H9 (cell line): ENCODE measurements at places on chromosomes 5 and 9. TPM values are rescaled to one million over a fixed set of nuclear protein-coding genes. Genes with fewer than 3 reads are reported as not detected.

Gene CD14
- total RNA-seq, result 0.13 TPM in 1 of 2 replicates, not detected in the other

Gene WDR38
- total RNA-seq, result not detected in 2 replicates

Gene OR13C8
- not detected in 2 replicates for total RNA-seq

Gene GDNF
- total RNA-seq, result not detected in 2 replicates

Gene PLGRKT
- 19.6 and 22.6 TPM in 2 replicates for total RNA-seq

Gene SHB
- 13.8 and 14.6 TPM in 2 replicates for total RNA-seq

Gene ARSI
- total RNA-seq, result 1.3 and 1.7 TPM in 2 replicates

Gene BTNL3
- not detected in 2 replicates for total RNA-seq

Gene ADAMTSL2
- total RNA-seq, result 0.61 and 0.86 TPM in 2 replicates

- no peak for DNase-seq
Measured at GRCh38 chr9:135187365-135187764, 99.9 kb downstream of the OLFM1 start.

DNA sequence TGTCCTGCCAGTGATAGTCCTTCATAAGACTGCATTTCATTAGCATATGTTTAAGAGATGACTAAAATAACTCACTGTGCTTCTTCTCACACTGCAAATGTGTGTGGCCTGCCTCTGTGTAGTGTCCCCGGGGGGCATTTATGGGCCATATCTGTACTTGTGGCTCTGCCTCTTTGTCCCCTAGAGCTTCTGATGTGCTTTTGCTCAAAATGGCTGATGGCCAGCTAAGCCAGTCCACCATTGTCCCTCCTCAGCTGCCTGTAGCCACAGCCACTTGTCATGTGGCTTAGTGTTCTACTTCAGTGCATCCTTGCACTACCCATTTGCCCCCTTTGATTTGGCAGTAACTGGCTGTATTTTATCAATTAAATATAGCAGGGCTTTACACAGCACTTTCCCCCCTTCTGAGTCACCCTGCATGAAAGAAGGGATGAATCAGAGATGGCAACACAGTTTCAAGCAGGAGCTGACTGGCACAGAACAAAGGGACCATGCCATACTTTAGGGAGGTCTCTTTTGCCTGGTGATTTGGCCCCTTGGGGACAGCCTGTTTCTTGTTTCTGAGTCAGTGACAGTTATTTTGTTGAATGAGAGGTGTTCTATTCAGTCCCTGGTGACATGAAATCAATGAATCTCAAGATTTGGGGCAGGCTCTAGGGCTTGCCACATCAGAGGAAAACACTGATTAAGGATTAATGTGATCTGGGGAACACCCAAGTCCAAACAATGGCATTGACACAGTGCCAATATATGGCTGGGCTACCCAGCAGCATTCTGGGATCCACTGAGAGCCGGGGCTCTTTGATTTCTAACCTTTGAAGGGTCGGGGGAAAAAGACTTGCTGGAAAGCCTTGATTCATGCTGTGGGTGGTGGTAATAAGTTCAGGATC lies 245.5 kb downstream of the SMARCA2 start:
- DNase-seq, result no peak

- DNase-seq, result peak; percentile 10
Measured at GRCh38 chr9:69131682-69132081, 42.4 kb upstream of the TJP2 start.

GRCh38 chr9:135695642-135696041 lies 3.6 kb downstream of the SOHLH1 start:
- no peak for DNase-seq

DNA sequence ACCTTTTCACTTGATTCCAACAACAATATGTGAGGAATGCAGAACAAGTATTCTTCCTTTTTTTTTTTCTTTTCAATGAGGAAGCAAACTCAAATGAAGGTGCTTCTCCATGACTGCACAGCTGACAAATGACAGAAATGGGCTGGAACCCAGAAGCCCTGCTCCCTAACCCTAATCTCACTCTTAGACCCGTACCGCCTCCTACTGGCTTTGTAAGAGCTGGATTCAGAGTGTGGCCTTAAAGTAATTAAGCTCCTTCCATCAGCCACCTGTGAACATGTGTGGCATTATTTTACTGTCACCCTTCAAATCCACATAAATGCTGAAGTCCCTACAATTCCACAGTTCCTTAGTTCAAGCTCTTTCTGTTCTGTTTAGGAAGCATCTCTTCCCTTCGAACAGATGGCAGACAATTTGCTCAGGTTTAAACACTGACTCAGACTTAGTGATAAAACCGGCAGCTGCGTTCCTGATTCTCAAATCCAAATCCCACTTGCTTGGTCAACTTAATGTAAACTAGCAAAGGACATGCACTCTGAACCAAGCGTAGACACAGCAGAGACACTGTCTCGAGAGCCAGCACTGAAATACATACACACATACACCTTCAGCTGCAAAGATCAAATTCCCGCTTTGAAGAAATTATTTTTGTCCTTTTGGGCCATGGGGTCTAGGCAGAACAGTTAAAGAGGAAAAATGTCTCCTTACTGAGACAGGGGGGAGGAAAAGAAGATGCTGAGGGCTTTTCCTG lies 316.7 kb upstream of the TLE4 start:
- DNase-seq, result peak; percentile 44

DNA sequence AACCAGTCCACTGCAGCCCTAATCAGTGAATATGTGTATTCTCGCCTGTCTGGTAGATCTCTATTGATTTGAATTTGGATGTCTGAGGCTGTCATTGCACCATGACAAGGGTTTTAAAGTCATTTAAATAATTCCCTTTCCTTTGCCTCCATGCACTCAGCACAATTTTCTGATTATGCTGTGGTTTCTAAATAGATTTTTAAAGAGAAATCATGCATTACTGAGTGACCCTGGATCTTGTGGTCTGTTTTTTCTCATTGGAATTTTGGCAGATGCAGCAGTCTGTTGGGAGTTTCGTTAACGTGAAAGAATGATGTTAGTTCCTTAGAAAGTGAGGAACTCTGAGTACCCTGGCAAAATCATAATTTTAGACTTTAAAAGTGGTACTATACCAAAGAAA lies 396.0 kb downstream of the LRRC70 start:
- DNase-seq, result no peak

DNA sequence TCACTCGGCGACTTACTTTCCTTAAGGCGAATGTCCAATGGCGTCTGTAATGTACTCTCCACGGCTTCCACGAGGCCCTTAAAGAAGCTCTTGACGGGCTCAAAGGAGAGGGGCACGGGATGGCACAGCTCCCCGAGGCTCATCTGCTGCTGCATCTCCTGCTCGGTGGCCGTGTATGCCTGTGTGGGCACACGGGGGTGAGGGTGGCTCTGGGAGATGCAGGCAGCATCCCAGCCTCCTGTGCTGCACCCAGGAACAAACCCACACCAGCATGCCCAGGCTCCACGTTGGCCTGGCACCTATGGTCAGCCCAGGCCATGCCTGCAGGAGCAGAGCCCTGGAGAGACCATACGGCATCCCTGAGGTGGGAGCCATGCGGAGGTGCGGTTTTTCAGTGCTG lies 24.2 kb downstream of the TRIM14 start:
- DNase-seq, result no peak

GRCh38 chr5:149526845-149527590 lies 24.2 kb downstream of the CSNK1A1 start:
- no peak for DNase-seq

- peak; percentile 75 for DNase-seq
Measured at GRCh38 chr9:97271292-97271691, 36.2 kb upstream of the CCDC180 start.

GRCh38 chr9:129888293-129889121 lies 53.2 kb downstream of the USP20 start:
- no peak for DNase-seq

- DNase-seq, result no peak
Measured at GRCh38 chr5:181217803-181218062, 5.3 kb upstream of the TRIM41 start.

GRCh38 chr5:51684794-51685355 lies 301.6 kb downstream of the ISL1 start:
- DNase-seq, result no peak

GRCh38 chr5:116492776-116493175 lies 81.8 kb downstream of the SEMA6A start:
- no peak for DNase-seq

DNA sequence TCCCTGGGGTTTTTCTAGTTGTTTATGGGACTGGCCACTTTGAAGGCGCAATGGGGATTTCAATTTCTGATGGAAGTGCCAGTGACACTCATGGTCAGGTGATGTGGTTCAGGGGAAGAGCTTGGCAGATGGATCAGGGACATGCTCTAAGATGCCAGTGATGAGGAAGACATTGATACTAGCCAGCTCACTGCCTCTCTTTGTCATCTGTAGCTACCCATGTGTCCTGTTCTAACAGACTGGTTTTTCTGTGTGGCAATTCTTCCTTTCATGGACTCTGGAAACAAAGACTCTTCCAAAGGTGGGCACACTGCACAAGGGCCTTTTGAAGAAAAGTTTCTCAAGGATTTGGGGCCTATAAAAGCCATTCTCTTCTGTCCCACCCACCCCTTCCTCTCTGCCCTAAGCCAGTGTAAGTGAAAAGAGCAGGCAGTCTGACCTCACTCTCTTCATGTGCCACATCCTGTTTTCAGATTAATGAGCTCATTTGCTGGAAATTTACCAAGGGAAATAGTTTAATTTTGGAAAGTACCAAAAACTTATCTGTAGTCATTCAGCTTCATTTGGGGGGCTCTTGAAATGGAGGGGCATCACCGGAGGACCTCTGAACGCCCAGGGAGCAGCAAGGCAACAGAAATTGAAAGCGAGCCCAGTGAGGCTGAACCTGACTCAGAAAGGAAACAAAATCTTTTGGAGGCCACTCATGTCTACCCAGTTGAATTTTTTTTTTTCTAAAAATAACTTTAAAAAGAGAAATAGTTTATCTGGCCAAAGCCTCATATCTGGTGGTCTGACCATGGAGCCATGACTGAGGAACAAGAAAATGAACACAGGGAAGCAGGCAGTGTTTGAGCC lies 4.9 kb upstream of the TRAF1 start:
- DNase-seq, result no peak

DNA sequence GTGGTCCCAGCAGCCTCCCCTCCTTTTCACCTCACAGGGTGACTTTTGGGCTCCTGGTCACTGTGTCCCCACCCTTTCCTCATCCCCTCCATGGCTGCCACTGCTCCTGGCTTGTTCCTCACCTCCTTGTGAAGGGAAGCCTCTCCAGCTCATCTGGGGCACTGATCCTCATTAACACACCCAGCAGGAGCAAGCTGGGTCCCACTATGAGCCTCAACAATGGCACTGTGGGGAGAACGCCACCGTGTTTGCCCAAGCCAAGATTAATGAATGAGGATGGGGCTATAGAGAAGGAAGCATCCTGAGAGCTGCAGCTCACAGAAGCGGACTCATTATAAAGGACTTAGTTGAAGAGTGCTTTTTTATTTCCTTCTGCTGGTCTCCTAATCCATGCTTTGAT lies 118.4 kb downstream of the MARCHF11 start:
- no peak for DNase-seq

GRCh38 chr5:83589786-83590185 lies 118.2 kb downstream of the VCAN start:
- no peak for DNase-seq

DNA sequence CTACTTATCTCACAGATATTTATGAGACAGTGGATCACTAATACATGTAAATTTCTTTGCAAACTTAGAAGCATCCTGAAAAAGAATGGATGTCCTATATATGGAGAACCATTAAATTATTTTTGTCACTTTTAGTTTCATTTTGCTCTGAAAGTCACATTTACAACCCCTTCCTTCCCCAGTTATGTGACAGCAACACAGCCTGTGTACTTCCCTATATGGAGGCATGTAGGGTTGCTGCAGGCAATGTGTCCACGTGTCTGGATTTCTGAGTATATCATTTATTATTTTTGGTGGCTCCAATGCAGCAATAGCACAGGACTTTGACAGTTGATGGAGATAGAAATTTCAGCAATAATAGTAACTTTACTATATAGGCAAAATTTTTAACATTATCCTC lies 156.4 kb downstream of the ST8SIA4 start:
- DNase-seq, result no peak

DNA sequence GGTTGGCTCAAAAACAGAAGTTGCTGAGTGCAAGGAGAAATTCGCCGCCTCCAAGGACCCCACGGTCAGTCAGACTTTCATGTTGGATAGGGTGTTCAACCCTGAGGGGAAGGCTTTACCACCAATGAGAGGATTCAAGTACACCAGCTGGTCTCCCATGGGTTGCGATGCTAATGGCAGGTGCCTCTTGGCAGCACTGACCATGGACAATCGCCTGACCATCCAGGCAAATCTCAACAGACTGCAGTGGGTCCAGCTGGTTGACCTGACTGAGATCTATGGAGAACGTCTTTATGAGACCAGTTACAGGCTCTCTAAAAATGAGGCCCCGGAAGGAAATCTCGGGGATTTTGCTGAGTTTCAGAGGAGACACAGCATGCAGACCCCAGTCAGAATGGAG lies 7.7 kb downstream of the GTF3C4 start:
- no peak for DNase-seq

GRCh38 chr5:139574641-139575312 lies 13.6 kb downstream of the UBE2D2 start:
- no peak for DNase-seq

GRCh38 chr5:107213025-107213424 lies 457.7 kb downstream of the EFNA5 start:
- no peak for DNase-seq

- DNase-seq, result no peak
Measured at GRCh38 chr9:123044586-123044985, 11.1 kb downstream of the GPR21 start.

DNA sequence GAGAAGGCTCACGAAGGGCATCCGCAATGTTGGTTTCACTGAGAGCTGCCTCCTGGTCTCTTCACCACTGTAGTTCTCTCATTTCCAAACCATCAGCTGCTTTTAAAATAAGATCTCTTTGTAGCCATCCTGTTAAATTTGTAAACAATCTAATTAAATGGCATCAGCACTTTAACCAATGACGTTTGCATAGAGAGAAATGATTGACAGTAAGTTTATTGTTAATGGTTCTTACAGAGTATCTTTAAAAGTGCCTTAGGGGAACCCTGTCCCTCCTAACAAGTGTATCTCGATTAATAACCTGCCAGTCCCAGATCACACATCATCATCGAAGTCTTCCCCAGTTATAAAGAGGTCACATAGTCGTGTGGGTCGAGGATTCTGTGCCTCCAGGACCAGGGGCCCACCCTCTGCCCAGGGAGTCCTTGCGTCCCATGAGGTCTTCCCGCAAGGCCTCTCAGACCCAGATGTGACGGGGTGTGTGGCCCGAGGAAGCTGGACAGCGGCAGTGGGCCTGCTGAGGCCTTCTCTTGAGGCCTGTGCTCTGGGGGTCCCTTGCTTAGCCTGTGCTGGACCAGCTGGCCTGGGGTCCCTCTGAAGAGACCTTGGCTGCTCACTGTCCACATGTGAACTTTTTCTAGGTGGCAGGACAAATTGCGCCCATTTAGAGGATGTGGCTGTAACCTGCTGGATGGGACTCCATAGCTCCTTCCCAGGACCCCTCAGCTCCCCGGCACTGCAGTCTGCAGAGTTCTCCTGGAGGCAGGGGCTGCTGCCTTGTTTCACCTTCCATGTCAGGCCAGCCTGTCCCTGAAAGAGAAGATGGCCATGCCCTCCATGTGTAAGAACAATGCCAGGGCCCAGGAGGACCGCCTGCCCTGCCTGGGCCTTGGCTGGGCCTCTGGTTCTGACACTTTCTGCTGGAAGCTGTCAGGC lies 16.6 kb downstream of the SQSTM1 start:
- no peak for DNase-seq
